ENCODE measurements at places on chromosomes 2 and 18.

GRCh38 chr2:14903709-14904374, 271.3 kb downstream of the LRATD1 start:
- no peak for DNase-seq

GRCh38 chr18:36130039-36130831, 536 bp downstream of the ELP2 start:
- DNase-seq: no peak

DNA sequence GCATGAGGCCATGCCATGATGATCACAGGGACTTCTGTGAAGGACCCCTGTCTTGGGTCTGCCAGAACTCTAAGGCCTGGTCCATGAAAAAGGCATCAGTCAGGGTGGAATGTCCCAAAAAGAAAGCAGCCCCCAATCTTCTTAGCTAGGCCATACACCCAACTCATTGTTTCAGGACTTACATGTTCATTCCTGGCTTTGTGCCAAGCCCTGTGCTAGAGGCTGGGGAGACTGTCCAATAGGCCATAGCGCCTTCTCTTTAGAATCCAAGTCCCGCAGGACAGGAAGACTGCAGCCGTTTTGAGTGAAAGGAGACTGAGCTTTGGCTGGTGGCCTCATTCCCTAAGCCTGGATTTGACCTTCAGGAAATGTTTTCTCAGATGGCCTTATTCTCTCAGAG, 247.3 kb downstream of the PRKCE start:
- DNase-seq: no peak

- no peak for DNase-seq
Measured at GRCh38 chr2:7111626-7112025, 194.4 kb downstream of the RNF144A start.
